Vagina (tissue), 2 donors: ENCODE measurements at places on chromosomes 5 and 9.

DNA sequence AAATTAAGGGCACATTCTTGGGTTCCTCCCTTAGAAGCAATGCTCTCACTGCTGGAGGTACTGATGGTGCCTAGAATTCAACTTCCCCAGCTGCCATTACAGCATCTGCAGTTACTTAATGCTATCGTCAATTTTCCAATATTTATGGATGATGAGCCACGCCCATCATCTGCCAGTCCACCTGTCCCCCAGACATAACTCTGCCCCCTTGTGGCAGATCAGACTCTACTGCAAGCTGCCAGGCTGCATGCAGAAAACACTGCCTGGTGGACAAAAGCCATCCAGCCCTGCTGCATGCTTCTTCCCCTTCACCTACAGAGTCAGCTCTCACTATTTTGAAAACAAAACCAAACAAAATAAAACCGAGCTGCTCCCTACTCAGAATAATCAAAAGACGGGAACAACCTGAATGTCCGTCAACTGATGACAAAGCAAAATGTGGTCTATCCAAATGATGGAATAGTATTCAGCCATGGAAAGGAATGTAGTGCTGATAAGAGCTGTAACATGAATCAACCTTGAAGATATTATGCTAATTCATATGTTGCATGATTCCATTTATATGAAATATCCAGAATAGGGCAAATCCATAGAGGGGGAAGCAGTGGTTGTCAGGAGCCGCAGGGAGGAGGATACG lies 66.4 kb downstream of the RETREG1 start:
- no peak for DNase-seq

GRCh38 chr5:82358457-82358856 lies 80.3 kb upstream of the RPS23 start:
- DNase-seq = no peak

DNA sequence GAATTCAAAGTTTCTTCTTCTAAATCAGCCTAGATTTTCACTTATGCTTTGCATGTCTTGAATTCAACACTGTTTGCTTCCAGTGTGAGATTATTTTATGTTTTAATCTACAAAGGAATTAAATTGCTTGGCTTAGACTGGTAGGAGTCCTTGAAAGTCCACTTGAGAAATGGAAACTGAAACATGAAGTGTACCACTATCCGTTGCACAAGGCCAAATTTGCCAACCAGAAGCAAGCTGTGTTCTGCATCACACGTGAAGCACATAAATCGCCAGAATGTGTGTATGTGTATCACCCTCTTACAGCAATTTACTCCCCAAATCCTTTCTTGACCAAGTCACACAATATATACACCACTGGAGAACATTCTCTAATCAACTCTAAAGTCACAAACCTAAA lies 10.3 kb downstream of the SEMA6A start:
- no peak for DNase-seq

GRCh38 chr9:95508242-95508967 lies 8.4 kb downstream of the PTCH1 start:
- no peak for DNase-seq

DNA sequence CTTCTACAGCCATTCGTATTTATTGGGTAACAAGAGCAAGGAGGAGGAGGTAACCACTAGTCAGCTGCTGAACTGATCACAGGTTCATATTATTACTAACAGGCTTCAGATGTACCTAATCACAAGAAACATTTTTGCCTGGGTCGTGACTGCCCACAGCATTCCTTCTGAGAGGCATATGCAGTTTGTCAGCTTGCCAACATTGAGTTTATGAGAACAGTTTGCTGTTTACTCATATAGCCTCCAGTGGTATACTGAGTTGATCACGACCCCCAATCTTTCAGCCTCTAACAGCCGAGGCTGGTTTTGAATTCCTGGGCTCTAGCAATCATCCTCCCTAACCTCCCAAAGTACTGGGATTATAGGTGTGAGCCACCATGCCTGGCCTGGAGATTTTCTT lies 693.6 kb downstream of the TLE1 start:
- no peak for DNase-seq

- no peak for DNase-seq
These were observed 97.2 kb downstream of the TLE4 start for GRCh38 chr9:79668956-79669355.

GRCh38 chr5:106601620-106602019 lies 1069.1 kb downstream of the EFNA5 start:
- no peak for DNase-seq

GRCh38 chr5:111227801-111228200 lies 3.6 kb downstream of the CAMK4 start:
- no peak for DNase-seq

DNA sequence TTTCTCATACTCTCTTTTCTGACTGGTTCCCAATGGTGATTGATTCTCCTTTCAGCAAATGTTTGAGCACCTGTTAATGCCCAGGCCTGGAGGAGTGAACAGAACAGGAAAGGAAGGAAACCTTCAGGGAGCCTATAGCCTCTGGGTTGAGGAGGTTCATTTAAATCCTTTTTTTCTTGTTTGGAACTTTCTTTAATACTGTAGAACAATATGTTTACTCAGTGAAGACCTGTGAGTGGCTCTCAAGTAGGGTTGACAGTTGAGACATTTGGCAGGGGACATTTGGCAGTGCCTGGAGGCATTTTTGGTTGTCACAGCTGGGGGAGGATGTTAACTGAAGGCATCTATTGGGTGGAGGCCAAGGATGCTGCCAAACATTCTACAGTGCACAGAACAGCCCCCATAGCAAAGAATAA lies 6.1 kb upstream of the FAM120AOS start:
- DNase-seq = no peak

GRCh38 chr5:25573691-25574090 lies 928.9 kb upstream of the CDH10 start:
- DNase-seq = no peak

DNA sequence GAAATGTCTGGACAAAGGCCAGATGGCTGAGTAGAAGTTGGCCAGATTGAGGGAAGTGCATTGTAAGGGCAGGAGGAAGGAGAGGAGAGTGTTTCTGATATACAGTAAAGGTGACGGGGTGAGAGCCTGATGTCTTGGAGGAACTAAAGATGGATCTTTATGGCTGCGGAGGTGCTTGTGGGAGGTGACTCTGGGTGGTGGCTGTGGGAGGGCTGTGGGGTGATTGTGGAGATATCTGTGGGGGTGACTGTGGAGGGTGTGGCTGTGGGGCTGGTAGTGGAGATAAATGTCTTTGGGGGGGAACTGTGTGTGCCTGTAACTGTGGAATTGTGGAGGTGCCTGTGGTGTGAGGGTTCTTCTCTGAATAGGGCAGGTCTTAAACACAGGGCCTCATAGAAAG lies 121.4 kb downstream of the CMYA5 start:
- no peak for DNase-seq

DNA sequence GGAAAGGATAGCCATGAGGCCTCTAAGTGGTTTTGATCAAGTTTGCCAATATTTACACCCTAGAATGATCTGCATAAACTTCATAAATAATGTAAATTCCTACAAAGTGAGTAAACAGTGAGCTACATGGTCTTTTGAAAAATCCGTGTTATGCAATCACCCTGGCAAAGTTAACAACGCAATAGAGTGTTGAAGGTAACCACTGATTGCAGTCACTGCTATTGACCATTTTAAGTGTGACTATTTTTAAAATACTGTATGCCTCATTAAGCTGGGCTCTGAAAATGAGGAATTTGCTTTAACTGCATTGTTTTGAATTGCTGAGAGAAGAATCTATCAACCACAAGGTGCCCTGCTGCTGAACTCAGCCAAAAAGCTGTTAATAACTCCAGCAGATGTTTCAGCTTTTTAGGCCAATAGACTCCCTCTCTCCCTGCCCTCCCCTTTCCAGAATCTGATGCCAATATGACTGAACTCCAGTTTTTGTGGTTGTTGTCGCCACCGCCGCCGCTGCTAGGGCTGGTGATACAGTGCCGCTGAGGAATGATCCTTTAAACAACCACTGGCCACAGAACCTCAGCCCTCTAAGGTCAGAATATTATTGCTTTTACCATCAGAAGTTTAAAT lies 35.3 kb upstream of the SMARCA2 start:
- no peak for DNase-seq

- no peak for DNase-seq
These were observed 146.0 kb upstream of the IER5L start for GRCh38 chr9:129323999-129324553.

- DNase-seq = peak; percentile 85
These were observed 87.9 kb upstream of the FSTL4 start for GRCh38 chr5:133700251-133700650.

GRCh38 chr9:130555968-130556367 lies 23.4 kb upstream of the FUBP3 start:
- no peak for DNase-seq

DNA sequence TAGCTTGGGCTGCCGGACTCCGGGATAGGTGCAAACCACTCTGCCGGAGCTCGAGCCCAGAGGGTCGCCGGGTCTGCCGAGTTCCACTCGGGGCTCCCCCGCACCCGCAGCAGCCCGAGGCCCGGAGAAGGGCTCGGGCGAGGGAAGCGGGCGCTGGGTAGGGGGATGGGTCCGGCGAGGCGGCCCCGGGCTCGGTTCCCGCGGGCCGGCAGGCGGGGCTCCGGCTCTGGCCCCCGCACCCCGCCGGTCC lies 507 bp downstream of the RICTOR start:
- no peak for DNase-seq

DNA sequence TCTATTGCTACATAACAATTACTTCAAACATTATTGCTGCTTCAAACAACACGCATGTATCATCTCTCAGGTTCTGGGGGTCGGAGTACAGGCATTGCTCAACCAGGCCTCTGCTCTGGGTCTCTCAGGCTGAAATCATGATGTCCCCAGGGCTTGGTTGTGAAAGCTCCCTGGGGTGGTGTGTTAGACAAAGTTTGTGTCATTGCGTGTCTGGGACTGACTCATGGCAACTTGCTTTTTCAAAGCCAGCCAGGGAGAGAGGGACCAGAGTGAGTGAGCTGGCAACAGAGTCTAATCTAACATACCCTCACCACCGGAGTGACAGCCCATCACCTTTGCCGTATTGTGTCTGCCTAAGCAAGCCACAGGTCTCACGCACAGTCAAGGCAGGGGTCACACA lies 259.2 kb upstream of the NFIL3 start:
- DNase-seq = no peak
